NCI-H460 (cell line): ENCODE measurements at places on chromosomes 11 and 22. TPM values are rescaled to one million over a fixed set of nuclear protein-coding genes. Genes with fewer than 3 reads are reported as not detected.
A peak's percentile ranks its signal among the peaks of the same experiment; 100 is the strongest.

- DNase-seq = no peak
These were observed 426.2 kb downstream of the MIAT start for GRCh38 chr22:27083610-27084009.

DNA sequence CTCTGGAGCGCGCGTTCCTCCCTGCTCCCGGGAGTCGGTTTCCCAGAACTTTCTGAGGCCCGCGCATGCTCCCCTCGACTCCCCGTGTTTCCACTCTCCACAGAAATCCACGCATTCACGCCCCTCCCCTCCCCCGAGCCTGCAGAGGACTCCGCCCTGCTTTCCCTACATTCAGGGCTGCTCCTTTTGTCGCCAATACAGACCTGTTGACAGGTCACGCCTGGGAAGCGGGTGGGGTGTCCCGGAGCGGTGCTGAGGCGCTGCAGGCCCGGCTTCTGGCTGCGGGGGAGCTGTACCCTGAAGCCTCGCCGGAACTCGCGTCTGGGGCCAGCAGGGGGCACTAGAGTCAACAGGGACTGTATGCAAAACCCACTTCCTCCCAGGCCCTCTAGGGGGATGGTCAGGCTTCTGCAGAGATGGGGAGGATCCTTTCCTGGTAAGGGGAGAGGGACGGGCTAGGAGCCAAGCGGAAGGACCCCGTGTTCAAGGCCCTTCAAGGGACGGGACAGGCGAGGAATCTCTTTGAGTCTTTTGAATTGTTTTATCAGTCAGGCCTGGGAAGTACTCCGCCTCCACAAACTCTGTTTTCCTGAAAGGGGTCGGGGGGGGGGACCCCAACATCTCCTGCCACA is at the start of gene PRAME:
Gene PRAME (minus strand): TSS at position 294 of the 632 bp plus-strand sequence. CDS start 2,433 bp downstream, outside the sequence.
- peak; percentile 81 for DNase-seq

The CHST1 gene
- total RNA-seq = not detected in 2 replicates

GRCh38 chr11:129598378-129598777 is 217.3 kb upstream of the TMEM45B start:
- DNase-seq = no peak

- no peak for DNase-seq
These were observed 833.8 kb downstream of the DLG2 start for GRCh38 chr11:84793318-84793717.

DNA sequence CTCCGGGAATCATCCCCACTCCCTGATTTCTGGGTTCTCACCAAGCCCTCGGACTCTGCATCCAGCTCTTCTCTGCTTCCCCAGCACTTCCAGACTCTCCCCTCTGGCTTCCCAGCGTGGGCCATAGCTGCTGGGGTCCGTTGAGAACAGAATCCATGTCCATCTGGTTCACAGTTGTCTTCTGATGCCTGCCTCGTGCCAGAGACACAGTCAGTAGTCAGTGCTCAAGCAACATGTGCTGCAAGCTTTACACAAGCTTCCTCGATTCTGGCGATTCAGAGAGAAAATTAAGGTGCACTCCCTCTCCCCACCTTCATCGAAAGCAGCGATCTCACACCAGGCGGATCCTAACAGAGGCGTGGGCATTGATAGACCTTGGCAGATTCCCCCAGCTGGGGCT is 495.5 kb downstream of the TBC1D22A start:
- no peak for DNase-seq
